ENCODE measurements at places on chromosomes 1 and 21.
A peak's percentile ranks its signal among the peaks of the same experiment; 100 is the strongest.

- DNase-seq, result no peak
Measured at GRCh38 chr1:2496087-2496622, 20.1 kb downstream of the PLCH2 start.

GRCh38 chr1:36172983-36173382 lies 17.0 kb downstream of the MAP7D1 start:
- DNase-seq, result no peak

DNA sequence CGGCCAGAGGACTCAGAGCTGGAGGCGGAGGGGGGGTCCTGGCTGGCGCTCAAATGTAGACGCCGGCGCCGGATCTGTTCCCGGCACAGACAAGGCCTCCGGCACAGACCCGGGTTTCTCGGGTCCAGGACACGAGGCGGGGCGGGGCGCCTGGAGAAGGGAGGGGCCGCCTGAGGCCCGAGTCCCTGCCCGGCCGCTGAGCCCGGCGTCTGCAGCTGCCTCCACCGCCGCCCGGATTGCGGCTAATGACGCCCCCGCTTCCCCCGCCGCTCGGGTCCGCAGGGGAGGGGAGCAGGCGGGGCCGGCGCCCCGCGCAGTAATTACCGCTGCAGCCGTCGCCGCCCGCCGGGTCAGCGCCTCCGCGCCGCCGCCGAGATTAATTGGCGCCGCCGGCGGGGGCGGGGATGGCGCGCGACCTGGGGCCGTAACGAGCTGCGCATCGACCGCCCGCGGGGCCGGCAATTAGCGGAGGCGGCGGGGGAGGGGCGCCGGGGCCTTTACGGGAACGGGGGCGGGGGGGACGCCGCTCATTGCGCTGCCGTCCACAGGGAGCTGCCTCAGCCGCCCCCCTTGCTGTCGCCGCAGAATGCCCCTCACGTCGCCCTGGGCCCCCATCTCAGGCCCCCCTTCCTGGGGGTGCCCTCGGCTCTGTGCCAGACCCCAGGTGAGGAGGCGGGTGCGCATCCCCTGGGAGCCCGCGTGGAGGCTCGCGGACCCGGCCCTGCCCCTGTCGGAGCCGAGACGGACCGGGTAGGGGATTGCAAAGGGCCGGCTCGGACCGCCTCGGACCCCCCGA lies 17.3 kb downstream of the NOC2L start:
- peak; percentile 70 for DNase-seq

DNA sequence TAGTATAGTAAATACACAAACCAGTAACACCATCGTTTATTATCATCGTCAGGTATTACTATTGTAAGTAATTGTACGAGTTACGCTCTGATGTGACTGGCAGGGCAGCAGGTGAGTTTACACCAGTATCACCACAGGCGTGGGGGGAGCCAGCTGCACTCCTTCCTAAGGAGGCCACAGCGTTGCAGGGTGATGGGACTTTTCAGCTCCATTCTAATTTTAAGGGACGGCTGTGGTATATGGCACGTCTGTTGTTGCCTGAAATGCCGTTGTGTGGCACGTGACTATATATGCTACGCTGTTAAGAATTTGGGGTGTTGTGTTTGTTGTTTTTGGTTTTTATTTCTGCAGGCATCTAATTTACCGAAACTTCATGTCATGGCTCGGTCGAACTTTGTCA lies 164.8 kb upstream of the COL6A1 start:
- DNase-seq, result no peak

DNA sequence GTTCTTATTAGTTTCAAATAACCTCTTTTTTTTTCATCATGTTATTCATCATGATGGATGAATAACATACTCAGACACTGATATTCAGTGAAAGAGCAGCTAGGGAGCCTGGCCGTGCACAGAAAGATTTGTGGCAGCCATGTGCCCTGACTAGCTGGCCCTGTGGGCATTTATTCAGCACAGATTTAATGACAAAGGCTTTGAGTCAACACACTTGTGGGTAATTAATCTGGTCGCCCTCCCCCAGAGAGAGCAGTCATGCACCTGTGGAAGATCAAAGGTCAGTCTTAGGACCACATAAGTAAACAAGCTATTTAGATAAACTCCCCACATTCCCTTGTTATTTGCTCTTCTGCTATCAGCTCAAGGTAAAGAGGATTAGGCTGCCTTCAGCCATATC lies 153.2 kb upstream of the HMCN1 start:
- no peak for DNase-seq

DNA sequence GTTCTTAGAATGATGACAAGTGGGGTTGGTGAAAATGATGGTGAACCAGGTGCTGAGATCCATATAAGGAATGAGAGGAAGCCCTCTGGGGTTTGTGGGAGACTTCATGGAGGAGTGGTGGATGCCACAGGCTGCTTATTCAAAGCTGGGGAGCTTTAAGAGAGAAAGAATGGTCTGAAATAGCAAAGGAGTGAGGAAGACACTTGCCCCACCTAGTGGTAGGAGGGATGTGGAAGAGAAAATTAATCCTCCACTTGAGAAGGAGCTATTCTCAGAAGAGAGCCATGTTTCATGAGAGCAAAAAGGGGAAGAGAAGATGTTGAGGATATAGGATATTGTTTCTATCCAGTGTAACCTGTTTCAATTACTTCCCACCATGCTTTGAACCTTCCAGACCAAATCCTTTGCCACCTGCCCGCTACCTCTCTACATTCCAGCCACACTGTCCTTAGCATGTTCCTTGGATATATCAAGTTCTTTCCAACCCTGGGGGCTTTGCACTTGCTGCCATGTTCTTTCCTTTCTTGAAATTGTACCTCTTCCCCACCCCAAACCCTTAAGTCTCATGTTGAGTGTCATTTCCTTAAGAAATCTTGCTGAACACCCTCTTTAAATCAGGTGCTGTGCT lies 19.6 kb upstream of the ZNF648 start:
- DNase-seq, result no peak

GRCh38 chr1:39047374-39048229 lies 21.5 kb downstream of the NDUFS5 start:
- no peak for DNase-seq

GRCh38 chr1:165928075-165928731 lies 100.8 kb downstream of the UCK2 start:
- DNase-seq, result peak; percentile 55

DNA sequence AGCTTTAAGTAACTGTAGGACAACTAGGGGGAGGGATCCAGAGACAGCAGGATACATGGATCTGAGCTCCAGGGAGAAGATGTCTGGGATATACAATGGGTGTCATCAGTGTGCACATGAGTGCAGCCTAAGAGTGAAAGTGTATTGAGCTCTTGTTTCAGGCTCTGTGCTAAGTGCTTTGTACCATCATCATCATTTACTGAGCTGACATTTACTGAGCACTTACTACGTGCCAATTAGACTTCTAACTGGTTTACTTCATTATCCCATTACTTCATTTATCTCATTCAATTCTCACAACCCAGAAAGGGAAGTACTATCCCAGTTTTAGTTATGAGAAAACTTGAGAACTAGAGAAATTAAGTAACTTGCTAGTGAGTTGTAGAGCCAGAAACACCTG lies 4.5 kb upstream of the KDM4A start:
- no peak for DNase-seq

DNA sequence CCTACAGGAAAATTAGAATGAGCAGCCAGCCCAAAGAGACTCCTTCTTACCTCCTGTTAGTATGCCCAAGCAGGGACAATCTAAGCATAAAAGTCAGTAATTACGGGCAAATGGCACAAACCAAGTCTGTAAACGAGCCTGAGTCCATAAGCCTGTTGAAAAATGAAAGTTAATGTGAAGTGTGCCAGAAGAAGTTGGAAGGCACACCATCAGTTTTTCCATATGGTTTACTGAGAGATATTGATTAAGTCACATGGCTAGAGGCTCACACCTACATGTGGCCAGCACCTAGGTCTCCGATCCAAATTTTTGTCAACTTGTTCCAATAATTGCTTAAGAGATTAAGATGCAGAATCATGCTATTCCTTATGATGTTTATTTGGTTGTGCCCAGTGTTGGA lies 242.4 kb upstream of the CSF3R start:
- DNase-seq, result no peak

- DNase-seq, result no peak
Measured at GRCh38 chr1:226617109-226617508, 68.5 kb downstream of the STUM start.

- no peak for DNase-seq
Measured at GRCh38 chr1:171472183-171472647, 13.1 kb upstream of the PRRC2C start.

- DNase-seq, result no peak
Measured at GRCh38 chr1:67713057-67713846, 28.3 kb downstream of the GADD45A start.

DNA sequence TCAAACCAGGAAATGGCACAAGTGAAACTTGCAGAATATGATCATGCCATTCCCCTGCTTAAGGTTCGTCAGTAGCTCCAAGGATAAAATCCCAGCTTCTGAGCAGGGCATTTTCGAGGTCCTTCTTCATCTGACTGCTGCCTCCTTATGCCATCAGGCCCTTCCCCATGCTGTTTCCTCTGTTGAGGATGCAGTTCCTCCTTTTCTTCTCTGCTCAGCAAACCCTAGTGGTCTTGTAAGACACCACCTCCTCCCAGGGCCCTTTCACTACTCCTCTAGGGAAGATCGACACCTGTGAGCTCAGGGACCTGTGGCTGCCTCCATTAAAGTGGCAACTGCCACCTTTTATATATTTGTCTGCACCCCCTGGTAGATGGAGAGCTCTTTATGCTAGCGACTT lies 62.1 kb upstream of the JUN start:
- no peak for DNase-seq

DNA sequence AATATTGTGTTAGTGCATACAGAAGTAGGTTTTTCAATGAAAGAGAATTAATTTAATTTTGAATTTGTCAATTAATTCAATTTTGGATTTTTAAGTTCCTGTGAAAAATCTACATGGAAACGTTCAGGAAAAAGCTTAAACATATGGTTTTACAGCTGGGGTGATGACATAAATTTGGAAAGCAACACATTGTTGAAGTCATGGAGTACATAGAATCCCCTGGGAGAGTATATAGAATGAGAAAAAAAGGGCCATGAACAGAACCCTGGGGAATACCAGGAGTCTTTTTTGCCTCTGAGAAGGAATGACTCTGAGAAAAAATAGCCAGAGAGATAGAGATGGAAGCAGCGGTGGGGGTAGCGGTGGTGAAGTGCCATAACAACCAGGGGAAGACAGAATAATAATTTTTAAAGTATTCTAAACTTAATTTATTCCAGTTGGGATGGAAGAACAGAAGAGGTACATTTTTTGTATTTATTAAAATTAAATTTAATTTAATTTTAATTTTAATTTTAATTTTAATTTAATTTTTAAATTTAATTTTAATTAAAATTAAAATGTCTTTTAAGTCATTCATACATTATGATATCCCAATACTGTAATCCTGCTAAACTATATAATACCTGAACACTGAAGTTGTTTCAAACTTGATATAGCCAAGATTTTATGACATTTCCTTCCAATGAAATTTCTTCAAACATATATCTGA lies 48.9 kb downstream of the NME7 start:
- no peak for DNase-seq
